ENCODE measurements at places on chromosomes 1 and 21.
A peak's percentile ranks its signal among the peaks of the same experiment; 100 is the strongest.

DNA sequence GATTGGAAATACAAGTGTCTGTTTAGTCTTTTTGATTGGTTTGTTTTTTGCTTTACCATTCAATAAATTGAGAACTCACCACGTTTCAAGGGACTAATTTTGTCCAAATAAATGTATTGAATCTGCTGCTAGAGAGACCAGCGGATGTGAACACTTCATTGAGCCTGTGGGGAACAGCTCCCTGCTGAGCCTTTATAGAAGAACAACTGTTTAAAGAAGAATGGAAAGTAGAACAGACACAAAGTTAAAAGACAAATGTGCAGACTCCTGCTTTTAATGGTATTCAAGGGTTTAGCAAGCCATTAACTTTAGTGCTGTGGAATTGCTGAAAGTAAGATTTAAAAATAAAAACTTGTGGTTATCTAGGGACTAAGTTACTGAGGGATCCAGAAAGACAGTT lies 817.7 kb upstream of the B3GALT2 start:
- no peak for DNase-seq

GRCh38 chr1:109573785-109574184 lies 25.4 kb downstream of the GNAI3 start:
- no peak for DNase-seq

DNA sequence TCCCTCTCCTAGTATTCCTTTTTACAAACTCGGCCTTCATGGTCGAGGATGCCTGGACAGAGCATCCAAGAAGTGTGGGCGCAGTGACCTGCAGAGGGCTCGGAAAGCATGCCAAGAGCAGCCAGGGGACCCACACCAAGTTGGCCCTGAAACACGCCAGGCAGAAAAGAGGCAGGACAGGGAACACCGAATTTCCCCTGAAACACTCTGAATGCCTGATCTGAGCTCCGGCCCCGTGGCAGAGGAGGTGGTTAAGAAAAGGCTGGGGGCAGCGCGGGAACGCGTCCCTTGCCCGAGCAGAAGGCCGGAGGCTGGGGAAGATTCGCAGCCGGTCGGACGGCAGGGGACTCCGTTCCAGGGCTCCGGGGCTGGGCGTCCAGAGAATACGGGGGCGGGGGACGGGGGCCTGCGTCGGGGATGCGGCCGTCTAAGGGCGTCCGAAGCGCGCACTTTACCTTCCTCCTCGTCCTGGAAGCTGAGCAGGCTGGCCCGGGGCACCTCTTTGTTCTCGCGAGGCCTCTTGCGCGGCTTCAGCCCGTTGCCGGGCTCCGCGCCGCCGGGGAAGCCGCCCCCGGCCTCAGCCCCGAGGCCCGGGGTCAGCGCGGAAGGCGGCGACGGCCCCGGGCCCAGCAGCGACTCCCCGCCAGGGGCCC lies 558 bp downstream of the PAXBP1 start:
- DNase-seq: peak; percentile 31

DNA sequence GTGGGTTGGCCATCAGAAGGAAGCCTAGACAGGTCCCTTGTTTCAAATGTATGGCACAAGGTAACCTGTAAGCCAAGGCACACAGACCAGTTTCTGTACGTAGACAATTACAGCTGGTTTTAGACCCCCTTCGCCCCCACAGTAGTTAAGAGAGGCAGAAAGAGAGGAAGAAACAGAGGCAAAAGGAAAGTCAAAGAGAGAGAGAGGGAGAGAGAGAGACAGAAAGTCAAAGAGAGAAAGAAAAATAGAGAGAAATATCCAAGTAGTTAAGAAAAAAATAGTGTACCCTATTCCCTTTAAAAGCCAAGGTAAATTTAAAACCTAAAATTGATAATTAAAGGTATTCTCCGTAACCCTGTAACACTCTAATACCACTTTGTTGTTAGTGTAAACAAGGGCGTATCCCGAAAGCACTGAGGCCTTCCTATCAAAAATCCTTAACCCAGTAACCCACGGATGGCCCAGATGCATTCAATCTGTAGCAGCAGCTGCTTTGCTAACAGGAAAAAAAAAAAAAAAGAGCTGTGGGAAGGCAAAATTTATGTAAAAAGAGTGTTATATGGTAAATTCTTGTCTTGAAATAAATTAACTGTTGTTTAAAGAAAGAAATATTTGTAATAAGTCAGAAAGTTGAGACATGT lies 49.4 kb downstream of the ADCY10 start:
- no peak for DNase-seq

- DNase-seq: peak; percentile 86
Observed at GRCh38 chr1:13965770-13966398, 265.9 kb downstream of the PRDM2 start.

DNA sequence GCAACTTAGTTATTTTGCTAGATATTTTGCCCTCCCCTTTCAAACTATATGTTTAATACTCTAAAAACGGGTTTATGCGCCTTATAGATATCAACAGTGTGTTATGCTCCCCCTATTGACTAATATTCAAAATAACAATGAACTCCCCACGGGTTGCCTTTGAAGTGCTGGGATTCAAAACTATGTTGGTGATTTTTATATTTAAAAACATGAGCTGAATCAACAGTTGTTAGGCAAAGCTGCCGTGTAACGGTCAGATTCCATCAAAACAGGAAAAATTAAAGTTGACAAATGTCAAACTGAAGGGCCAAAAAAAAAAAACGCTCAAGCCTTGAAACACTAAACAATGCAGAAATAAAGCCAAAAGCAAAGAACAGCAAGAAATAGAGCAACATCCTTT lies 2.5 kb downstream of the TGFBR3 start:
- DNase-seq: peak; percentile 14

DNA sequence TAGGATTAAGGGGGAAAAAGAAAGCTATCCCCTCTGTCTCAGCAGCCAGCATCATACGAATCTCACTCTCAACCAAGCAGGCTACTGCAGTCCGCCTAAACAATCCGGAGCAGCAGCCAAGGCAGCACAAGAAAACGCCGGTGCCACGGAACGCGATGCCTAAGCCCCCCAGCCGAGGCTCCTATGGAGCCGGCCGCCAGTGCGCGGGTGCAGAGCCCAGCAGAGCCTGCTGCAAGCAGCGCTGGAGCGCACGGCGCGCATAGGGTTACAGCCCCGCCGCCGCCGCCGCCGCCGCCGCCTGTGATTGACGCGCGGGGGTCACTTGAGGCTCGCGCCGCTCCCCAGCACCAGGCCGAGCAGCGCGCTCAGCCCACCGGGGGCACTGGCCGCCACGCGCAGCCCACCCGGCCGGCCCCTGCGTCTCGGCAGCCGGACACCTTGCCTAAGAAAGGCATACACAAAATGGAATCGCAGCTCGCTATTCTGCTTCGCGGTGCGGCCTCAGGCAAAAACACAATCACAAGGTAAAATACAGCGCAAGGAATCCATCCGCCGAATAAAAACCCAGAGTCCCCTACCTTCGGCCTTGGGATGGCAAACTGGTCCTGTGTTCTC lies 780 bp downstream of the HIVEP3 start:
- peak; percentile 64 for DNase-seq

- no peak for DNase-seq
Observed at GRCh38 chr1:56436296-56436695, 143.1 kb downstream of the PLPP3 start.

DNA sequence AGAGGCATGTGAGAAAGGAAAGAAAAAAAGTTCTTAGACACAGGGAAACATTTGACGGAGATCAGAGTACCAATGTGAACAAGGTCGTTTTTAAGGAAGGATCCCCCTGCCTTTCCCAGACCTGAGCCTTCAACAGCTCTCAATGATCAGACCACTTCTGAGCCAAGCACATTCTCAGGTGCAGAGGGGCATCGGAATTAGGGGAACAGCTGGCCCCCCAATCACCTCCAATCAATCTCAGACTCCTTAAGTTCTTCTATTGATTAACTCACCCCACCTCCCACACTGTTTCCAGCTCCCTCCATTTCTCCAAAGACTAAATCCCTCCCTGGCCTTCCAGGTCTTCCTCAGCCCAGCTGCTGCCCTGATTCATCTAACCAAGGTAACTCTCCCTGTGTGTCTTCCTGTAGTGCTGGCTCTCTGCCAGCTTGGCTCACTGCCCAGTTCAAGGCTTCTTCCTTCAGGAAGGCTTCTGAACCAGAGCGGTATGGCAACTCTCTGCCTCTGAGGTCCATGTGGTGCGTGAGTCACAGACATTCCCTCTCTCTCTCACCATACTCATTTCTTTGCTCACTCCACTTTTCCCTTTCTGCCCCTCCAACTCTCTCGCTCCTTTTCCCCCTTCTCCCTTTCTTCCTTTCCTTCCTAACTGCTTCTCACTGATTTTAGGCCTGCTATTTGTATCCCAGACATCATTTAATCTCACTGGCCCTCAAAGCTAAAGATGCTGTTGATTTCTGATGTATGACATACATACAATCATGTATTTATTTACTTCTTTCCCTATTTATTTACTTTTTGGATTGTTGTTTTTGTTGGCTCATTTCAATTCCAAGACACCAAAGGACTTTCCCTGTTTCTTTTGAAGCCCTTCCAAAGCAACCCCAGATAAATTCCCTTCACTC lies 18.1 kb downstream of the CFAP45 start:
- peak; percentile 94 for DNase-seq

- DNase-seq: no peak
Observed at GRCh38 chr1:41672173-41672572, 187.7 kb upstream of the EDN2 start.

- no peak for DNase-seq
Observed at GRCh38 chr1:109208836-109209463, 4.8 kb upstream of the SARS1 start.

DNA sequence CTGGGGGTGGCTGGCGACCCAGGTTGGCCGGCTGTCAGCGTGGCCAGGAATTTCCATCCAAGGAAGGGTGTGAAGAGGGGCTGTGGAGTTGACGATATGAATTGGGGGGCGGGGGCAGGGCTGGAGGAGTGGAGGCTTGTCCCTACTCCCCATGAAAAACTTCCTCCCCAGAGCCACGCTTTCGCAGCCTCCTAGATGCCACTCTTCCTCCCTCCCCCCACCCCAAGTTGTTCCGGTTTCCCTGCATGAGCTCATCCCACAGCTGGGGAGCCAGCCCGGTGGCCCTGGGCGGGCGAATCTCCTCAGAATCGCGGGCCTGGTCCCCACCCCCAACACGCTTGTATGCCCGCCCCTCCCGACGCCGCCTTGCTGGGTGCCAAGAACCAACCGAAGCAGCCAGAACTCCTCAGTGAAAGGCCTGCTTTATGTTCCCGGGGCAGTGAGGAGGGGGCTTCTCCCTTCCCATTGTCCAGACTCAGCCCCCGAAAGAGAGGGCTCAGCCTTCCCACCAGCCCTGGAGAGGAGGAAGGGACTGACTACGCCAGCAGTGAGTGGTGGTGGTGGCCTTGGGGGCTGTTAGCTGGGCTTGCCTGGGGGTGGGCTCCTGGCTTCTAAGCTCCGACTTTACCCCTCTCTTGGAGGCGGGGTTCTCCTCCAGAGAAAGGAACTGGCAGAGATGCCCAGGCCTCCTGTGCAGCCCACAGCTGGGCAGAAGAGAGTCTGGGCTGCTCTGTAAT lies 1.8 kb upstream of the CSMD2 start:
- no peak for DNase-seq

GRCh38 chr21:46205766-46206162 lies 21.5 kb upstream of the SPATC1L start:
- DNase-seq: no peak

- no peak for DNase-seq
Observed at GRCh38 chr1:183242556-183242955, 56.5 kb downstream of the LAMC2 start.

- no peak for DNase-seq
Observed at GRCh38 chr1:93964096-93964776, 55.0 kb upstream of the GCLM start.

DNA sequence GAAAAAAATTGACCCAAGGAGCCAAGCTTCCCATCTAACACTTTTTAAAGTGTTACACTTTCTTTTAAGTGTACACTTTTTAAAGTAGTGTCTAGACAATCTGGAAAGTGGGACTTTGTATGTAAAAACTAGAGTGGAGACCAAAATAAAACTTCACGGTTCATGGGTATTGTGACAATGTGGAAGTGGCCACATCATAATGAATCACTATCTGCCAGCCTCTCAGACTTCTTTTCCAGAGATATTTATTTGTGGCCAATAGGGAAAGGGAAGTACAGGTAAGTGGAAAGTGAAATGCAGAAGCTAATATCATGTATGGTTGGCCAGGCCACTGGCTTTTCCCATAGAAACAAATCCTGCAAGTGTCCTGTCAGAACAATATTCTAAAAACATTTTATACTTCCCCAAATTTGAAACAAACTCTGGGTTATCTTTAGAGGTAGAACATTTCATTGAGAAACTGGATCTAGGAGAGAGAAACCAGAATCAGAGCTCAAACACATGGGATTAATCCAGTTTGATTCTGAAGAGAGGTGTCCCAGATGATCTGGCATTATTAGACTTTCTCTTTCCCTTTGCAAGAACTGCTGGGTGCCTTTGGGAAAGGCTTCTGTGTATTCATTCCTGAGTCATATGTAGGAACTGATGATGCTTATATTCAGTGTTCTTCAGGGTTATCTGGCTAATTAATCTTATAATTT lies 2.0 kb downstream of the TNFSF18 start:
- no peak for DNase-seq

- peak; percentile 20 for DNase-seq
Observed at GRCh38 chr1:208129060-208129459, 115.1 kb downstream of the PLXNA2 start.

DNA sequence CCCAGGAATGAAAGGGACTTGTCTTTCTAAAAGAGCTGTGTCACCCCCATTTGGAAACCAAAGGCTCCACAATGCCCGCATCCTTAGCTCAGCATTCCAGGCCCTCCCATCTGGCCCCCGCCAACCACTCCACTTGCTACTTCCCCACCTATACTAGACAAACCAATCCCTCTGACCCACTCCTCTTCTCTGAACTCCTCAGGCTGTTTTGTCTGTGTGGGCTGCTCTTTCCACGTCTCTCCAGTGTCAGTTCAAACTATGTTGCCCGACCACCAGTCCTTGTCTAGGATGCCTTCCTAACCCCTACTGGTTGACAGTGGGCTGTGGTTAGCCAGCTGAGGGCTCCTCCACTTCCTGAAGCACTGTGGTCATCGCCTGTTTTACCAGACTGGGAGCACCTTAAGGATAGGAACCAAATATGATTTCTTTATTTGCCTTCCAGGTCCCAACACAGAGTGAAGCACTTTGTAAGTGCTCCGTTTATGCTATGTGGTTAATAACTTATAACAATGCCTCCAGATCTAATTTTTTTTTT lies 8.1 kb upstream of the COA7 start:
- DNase-seq: no peak

Data from NCI-H1105 treated with DMSO at 0.1 percent for 48 hours (cell line).